Stomach (tissue), 19 donors: ENCODE measurements at places on chromosomes 7 and 10. TPM values are rescaled to one million over a fixed set of nuclear protein-coding genes. Genes with fewer than 3 reads are reported as not detected.

DNA sequence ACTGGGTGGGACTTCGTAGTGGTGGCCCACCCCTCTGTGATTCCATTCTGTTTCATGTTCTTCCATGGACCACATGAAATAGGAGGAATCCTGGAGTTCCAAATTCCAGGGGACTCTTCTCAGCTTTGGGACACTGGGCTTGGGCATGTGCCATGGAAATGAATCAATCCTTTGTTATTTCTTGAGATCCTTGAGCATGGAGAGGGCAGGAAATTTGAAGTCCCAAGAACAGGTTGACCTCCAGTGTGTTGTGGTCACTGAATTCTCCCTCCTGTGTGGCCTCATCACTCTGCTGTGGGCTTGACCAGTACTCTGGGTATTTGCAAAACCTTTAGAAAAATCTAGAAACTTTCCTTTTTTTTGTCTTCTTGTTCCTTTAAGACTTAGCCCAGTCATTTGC is 22.7 kb downstream of the TACR2 start:
- DNase-seq = no peak
- peaks cover 55% of the 10 kb centered on the region for H3K36me3 ChIP-seq
- no peaks in the 10 kb centered on the region for H3K27me3 ChIP-seq
- H3K4me1 ChIP-seq = peaks cover 33% of the 10 kb centered on the region

DNA sequence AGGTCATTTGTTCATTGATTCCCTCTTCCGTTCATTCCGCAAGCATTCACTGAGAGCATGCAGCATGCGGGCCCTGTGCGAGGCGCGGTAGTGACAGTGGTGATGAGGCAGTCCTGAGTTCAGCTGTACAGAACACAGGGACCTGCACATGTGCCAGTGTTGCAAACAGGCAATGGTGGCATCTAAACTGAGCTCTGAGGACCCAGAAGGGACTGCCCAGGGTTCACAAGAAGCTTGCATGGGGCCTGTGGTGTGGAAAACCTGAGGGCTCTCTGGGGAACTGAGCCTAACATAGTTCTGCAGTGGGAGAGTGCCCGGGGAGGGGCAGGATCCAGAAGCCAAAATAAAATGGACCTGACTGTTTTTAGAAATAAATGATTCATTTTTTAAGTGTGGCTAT is 13.2 kb downstream of the ZNF488 start:
- no peak overlapping the region for H3K27ac ChIP-seq
- peak; percentile 10 for DNase-seq
- no peak overlapping the region for H3K4me3 ChIP-seq
- peaks cover 10% of the 10 kb centered on the region for H3K4me1 ChIP-seq
- H3K27me3 ChIP-seq = no peaks in the 10 kb centered on the region

DNA sequence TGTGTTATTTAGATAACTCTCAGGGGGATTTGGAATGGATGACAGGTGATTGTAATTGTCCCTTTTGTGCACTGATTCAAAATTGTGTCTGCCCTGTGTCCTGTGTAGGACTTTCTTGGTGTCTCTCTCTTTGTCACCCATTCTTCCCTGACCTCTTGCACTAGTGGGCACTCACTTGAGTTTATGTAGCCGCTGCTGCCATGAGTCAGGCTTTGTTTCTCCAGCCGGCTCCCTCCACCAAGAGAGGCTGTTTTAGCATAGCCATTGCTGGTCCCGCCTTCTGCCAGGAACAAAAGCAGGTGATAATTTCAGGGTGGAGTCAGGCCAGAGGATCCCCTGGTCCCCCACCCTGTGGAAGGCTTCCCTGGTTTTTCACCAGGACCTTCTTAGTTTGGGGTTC is 8.4 kb downstream of the COL17A1 start:
- H3K4me3 ChIP-seq = no peak overlapping the region
- H3K4me1 ChIP-seq = no peaks in the 10 kb centered on the region
- DNase-seq = peak; percentile 19
- no peak overlapping the region for H3K27ac ChIP-seq
- no peaks in the 10 kb centered on the region for H3K36me3 ChIP-seq
- no peaks in the 10 kb centered on the region for H3K27me3 ChIP-seq

Gene IMPDH1
- polyA plus RNA-seq = 32.7 TPM

DNA sequence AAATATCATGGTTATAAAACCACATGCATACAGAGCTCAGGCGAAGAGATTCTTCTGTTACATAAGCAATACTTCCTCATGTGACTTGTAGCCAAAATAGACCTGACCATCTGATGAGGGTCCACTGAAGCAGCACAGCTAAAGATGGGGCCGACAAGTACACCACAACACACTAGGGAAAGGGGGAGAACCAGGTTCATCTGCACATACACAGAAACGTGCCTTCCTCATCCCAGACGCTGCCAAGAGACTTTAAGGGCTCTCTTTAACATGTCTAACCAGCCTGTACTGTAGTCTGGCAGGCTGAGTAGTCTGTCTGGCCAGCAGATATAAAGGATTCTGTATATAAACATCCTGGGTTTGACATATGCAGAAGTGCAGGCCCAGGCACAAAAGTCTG is 30.3 kb downstream of the ERCC6 start:
- peaks cover 14% of the 10 kb centered on the region for H3K36me3 ChIP-seq
- H3K4me1 ChIP-seq = peaks cover 21% of the 10 kb centered on the region
- H3K27ac ChIP-seq = no peak overlapping the region
- H3K4me3 ChIP-seq = no peak overlapping the region
- no peak for DNase-seq

GRCh38 chr7:80721883-80722615 is 83.6 kb downstream of the CD36 start:
- peak overlapping the region; percentile 62 for H3K27ac ChIP-seq
- DNase-seq = no peak
- H3K4me1 ChIP-seq = peaks cover 31% of the 10 kb centered on the region
- H3K4me3 ChIP-seq = no peak overlapping the region
- no peaks in the 10 kb centered on the region for H3K27me3 ChIP-seq

Gene C10orf95
- 0.62 TPM for polyA plus RNA-seq

Gene PIP4K2A
- polyA plus RNA-seq = 12.1 TPM

- no peak overlapping the region for H3K4me3 ChIP-seq
- no peak for DNase-seq
- no peak overlapping the region for H3K27ac ChIP-seq
Measured at GRCh38 chr10:8174762-8175161, 120.3 kb downstream of the GATA3 start.

Gene CREB5
- polyA plus RNA-seq = 1.5 TPM

DNA sequence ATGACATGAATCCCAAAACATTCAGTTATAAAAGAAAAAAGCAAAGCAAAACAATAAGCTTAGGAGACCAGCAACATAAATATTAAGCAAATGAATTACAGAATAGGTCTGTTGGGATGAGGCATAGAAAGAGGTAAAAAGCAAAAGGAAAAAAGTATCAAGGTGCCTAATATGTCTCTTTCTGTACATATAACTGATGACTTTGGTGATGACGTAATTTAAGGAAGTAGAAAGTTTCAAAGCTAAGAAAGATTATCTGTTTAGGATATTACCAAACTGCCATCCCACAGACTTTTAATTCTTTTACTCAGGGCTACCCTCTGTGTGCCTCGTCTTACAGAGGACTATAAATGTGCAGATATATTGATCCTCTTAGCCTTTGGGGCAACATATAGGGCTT is 1066.5 kb downstream of the SORCS3 start:
- no peak overlapping the region for H3K27ac ChIP-seq
- no peaks in the 10 kb centered on the region for H3K36me3 ChIP-seq
- H3K4me3 ChIP-seq = no peak overlapping the region

DNA sequence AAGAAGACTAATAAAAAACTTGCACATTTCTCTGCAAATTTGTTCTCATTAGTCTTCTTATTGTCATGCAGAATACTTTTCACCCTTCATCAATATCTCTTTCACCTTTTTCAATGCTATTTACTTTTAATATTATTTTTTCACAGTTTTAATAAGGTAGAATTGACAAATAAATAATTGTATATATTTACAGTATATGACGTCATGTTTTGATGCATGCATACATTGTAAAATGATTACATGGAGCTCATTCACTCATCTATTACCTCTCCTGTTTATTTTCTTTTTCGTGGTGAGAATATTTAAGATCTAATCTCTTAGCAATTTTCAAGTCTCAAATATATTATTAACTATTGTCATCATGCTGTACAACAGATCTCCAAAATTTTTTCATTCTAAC is 658.2 kb upstream of the MKI67 start:
- no peaks in the 10 kb centered on the region for H3K4me1 ChIP-seq
- H3K4me3 ChIP-seq = no peak overlapping the region
- no peak for DNase-seq
- peaks cover 6% of the 10 kb centered on the region for H3K27me3 ChIP-seq
- H3K36me3 ChIP-seq = no peaks in the 10 kb centered on the region

Gene STEAP1
- polyA plus RNA-seq = 9.2 TPM

Gene DEPP1
- polyA plus RNA-seq = 42.0 TPM

Gene CPA5
- not detected for polyA plus RNA-seq

Gene ANKRD7
- polyA plus RNA-seq = 1.3 TPM

DNA sequence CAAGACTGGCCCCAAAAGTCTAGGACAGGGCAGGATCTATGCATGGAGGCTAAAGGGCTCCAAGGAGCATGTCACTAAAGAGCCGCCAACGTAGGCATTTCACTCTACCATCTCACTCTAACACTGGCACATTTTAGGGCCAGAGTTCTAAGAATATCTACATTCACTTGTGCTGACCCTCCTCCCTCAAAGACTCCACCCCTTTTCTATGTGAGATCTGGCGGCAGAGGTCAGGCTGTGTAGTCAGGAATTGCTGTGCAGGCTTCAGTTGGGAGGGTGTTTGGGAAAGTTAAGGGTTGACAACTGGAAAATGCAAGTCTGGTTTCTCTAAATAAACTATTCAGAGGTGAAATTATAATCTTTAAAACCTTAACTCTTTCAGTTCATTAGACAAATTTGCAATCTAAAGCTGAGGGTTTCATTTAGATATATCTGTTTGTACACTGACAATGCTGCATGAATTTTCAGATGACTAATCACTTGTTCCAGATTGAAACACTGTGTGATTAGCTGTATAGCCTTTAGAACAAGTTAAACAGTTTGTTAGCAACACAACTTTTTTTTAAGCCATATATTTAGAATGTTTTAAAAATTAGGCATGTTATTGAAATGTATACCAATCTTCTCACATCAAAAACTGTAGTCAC is 18.2 kb downstream of the LMOD2 start:
- H3K4me3 ChIP-seq = no peak overlapping the region
- DNase-seq = no peak
- H3K27me3 ChIP-seq = no peaks in the 10 kb centered on the region
- no peaks in the 10 kb centered on the region for H3K4me1 ChIP-seq

- H3K36me3 ChIP-seq = peaks cover 10% of the 10 kb centered on the region
- DNase-seq = no peak
- peaks cover 8% of the 10 kb centered on the region for H3K4me1 ChIP-seq
- H3K27ac ChIP-seq = no peak overlapping the region
- no peaks in the 10 kb centered on the region for H3K27me3 ChIP-seq
Measured at GRCh38 chr10:96858706-96859050, 26.6 kb downstream of the LCOR start.
